ENCODE measurements at places on chromosomes 3 and 15.

GRCh38 chr15:57485869-57486268 lies 105.8 kb upstream of the MYZAP start:
- DNase-seq, result no peak

- DNase-seq, result no peak
Observed at GRCh38 chr3:71395927-71396695, 187.4 kb downstream of the FOXP1 start.

DNA sequence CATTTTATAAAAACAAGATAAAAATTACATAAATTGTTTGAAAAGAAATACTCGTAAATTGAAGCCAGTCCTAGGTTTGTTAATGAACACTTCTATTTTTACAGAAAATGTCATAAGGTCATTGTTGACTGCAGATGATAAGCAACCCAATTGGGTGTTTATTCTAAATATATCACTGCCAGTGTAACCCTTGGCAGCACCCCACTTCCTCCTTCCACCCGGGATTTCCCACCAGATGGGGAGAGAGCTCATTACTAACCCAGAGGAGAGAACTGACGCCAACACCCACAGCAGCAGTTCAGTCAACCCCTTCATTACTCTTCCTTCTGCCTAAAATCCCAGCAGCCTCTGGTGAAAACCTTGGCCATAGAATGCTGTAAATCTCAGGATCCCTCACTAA lies 307.6 kb downstream of the GAP43 start:
- no peak for DNase-seq

DNA sequence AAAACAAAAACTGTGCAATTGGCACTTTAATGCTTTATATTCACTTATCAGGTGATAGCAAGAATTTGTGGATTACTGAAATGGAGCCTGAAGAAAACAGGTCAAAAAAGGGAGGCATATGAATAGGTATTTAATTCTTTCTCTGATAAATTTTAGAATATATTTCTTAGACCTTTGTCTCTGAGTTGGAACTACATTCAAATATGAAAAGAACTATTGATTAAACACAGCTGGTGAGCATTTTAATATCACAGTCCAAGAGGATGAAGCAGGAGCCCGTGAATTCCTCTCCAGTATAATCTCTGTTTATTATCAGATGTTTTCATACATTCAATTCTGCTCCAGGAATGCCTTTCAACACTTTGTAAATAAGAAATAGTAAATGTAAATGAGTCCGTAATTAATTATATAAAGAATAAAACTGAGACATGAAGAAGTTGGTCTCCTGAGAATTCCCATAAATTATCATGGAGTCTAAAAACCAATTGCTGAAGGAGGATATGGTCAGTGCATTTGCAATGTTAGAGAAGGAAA lies 86.3 kb upstream of the ARHGEF26 start:
- no peak for DNase-seq

DNA sequence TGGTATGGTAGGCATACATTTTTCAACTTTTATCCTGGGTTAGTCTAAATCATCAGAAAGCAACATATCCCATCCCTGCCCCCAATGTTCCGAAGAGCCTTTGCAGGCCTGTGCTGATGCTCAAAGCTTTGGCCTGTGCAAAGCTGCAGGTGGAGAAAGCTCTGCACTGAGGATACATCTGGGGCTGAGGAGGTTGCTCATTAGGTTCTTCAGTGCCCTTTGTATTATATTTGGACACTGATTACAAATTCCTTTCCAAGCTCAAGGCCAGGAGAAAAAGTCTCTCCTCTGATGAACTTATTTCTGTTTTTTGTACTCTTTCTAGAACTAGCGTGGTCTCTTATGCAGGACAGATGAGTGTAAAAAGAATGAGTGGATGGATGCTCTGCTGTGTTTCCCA lies 325.5 kb upstream of the LRRFIP2 start:
- DNase-seq, result no peak

DNA sequence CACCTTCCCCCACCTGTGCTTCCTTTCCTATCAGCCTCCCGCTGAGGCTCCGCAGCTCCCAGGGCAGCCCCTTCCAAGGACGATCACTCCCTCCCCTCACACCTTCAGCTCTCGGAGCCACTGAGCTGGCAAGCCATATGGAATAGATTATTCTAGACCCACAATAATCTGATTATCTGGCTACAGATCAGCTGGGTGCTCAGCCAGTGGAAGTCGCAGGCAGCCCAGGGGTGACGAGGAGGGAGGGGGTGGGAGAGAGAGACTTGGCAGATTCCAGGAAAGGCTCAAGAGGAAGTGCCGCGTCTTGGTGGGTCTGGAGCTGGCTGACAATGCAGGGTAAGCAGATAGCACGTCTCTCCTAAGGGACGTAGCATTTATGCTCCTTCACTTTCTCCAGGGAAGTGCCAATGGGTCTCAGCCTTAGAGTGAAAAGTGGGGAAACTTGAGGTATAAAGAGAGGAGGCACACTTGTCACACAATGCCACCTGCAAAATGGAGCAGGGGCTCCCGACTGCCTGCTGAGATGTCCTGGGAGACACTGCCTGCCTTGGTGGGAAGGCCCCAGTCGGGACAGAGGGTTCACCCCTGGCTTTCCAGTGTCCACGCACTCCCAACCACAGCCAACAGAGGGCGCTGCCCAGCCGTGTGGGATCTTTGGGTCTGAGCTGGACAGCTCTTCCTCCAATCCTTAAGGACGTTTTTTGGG lies 9.4 kb upstream of the MESP1 start:
- DNase-seq, result peak; percentile 72

GRCh38 chr3:61872077-61872706 lies 310.8 kb downstream of the PTPRG start:
- no peak for DNase-seq

DNA sequence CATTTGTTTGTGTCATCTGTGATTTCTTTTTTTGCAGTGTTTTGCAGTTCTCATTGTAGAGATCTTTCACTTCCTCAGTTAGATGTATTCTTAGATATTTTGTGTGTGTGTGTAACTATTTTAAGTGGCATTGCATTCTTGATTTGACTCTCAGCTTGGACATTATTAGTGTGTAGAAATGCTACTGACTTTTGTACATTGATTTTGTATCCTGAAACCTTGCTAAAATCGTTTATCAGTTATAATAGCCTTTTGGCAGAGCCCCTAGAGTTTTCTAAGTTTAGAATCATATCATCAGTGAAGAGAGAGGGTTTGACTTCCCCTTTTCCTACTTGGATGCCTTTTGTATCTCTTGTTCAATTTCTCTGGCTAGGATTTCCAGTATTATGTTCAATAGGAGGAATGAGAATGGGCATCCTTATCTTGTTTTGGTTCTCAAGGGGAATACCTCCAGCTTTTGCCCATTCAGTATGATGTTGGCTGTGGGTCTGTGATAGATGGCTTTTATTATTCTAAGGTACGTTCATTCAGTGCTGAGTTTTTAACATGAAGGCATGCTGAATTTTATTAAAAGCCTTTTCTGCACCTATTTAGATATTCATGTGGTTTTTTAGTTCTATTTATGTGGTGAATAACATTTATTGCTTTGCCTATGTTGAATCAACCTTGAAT lies 211.7 kb downstream of the MBNL1 start:
- no peak for DNase-seq

GRCh38 chr15:99863550-99864198 lies 130.4 kb upstream of the LYSMD4 start:
- no peak for DNase-seq

DNA sequence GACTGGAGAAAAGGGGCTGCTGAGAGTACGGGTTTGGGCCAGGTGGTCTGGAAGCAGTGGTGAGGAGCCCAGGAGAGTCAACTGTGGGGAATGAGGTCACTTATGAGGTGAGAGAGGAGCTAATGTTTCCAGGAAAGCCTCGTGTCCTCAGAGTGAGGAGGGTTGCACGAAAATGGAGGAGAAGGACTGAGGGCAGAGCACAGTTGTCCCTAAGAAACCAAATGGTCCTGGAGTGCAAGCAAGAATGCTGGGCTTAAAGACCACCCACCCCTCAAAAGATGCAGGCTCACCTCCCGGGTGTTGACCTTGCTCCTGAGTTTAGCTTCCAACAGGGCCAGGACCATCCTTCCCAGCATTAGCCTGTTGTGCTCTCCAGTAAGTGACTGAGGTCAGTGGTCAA lies 133.2 kb downstream of the PDE8A start:
- no peak for DNase-seq

- DNase-seq, result no peak
Observed at GRCh38 chr3:112427123-112427522, 72.1 kb downstream of the BTLA start.

DNA sequence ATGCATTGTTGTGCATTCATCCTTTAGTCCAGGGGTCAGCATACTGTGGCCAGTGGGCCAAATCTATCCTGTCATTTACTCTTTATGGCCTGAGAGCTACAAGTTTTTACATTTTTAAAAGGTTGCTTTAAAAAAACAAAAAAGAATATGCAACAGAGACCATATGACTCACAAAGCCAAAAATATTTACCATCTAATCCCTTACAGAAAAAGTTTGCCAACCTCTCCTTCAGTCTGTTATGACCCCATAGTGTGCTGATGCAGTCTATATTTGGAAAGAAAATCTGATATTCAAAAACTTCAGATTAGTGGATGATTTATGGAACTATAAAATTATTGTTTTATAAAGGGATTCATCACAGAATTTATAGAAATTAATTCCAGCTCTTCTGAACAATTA lies 237.5 kb upstream of the IL12A start:
- DNase-seq, result no peak

- DNase-seq, result no peak
Observed at GRCh38 chr3:151800431-151800830, 13.5 kb upstream of the AADAC start.

- no peak for DNase-seq
Observed at GRCh38 chr3:69239063-69239462, 116.7 kb upstream of the LMOD3 start.

- DNase-seq, result no peak
Observed at GRCh38 chr3:44680921-44681455, 31.5 kb upstream of the ZNF502 start.

DNA sequence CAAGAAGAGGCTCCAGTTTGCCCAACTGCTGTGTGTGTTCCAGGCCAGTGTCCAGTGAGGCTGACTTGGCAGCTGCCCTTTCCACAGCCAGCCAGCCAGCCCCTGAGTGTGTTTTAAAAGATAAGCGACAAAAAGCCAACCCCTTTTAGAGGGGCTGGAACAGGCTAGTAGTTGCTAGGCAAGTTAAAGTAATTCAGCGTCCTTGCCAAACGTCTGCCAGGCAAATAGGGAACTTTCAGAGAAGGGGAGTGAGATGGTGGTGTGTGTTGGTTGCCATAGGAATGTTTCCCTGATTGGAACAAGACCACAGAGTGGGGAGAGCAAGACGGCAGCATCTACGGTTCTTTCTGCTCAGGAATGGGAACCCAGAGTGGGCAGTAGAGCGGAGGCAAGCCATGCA lies 86.3 kb downstream of the TMEM108 start:
- no peak for DNase-seq

DNA sequence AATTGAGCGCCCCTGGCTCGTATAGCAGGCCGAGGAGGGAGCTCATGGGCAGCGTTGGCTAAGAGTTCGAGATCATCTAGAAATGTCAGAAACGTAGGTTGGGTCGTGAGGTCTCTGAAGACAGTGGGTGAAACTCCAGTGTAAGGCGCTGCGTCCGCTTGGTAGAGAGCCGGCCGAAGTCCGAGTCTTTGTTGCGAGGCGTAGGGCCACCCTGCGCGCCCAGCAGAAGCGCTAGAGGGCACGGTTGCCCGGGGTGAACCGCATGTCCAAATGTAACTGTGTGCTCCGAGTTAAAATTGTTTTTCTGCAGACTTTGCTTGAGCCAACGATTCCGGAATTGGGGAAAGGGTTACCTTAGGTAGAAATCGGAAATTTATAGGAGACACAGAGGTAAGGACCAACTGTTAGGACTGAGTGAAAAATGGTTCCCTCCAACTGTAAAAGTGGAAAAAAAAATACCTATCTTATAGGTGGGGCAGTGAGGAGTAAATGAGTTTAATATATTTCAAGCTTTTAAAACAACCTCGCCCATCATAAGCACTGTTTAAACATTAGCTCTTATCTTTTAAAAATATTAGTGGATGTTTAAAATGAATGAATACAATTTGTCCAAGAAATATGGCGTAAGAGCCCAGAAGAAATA lies 993 bp upstream of the SIAH2 start:
- no peak for DNase-seq

GRCh38 chr3:41716471-41716870 lies 245.4 kb downstream of the ULK4 start:
- DNase-seq, result peak; percentile 20
